Cardiac septum (tissue), 1 donor: ENCODE measurements at places on chromosomes 1 and 21. TPM values are rescaled to one million over a fixed set of nuclear protein-coding genes. Genes with fewer than 3 reads are reported as not detected.

The KRTAP15-1 gene
- not detected for total RNA-seq

DNA sequence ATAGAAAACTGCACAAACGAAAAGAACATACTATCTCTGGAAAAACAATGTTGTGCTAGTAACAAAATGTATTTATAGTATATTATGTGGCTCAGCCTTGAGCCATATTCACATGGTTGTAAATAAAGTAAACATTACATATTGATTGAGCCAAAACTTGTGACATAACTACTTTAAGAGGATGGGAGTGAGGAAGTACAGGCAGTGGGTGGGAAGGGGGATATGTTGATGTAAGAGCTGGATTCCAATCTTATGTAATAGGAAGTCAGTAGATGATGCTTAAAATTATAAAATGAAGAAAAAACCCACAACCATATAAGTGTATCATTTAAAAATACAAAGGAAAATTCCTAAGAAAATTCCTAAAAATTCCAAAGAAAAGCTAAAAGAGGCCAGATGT is 42.7 kb downstream of the RHOU start:
- DNase-seq = no peak

DNA sequence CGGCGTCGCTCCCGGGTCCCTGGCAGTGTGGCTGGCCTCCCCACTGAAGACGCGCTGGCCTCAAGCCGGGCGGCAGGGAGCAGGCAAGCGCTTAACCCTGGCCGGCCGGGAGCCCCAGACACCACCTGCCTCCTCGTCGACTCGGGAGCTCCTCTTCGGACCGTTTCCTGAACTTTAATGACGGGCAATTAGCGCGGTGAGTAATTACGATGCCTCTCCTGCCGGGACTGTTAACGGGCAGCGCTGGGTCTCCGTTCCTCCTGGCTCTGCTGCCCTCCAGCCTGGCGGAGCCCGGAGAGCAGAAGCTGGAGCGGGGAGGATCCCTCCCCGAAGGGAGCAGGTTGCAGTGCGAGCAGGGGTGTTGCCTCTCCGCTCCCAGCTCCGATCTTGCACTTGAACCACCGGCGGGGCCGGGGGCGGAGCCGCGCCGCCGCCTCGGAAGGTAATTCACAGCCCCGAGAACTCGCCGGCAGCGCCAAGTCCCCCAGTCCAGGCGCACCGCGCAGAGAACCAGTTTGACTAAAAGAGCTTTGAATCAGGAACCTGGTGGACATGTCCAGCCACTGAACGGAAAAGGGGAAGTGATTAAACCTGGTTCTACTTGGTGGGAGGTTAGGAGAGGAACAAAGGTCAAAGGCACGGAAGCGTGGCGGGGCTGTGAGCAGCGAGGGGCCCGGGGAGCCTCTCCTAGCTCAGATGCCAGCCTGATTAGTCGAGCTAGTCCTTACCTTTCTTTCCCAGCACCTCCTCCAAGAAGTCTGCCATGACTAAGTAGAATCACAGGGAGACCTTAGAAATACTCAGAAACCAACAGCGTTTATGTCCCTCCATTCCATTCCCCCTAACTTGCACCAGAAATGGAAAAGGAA is 18.3 kb upstream of the PLEKHA6 start:
- DNase-seq = no peak

The GDAP2 gene
- total RNA-seq = 25.5 TPM

GRCh38 chr1:242828828-242829227 is 304.3 kb upstream of the PLD5 start:
- DNase-seq = no peak
